ENCODE measurements at places on chromosomes 7 and 10. TPM values are rescaled to one million over a fixed set of nuclear protein-coding genes. Genes with fewer than 3 reads are reported as not detected.

DNA sequence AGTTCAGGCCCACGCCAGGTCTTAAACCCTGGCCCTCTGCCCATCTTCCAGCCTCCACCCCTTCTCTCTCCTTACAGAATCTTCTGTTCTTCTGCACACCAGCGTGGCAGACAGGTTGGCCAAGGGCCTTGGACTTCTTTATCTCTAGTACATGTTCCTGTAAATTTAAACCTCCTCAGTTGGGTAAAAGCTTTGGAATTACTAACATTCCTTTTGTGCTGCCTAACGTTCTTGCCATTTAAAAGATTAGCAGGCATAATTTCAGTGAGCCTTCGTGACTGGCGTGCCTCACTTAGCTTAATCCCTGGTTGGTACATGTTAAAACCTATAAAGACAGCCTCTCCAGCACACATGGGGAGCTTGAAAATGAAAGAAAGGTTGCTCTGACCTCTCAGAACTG is 192.2 kb downstream of the CUX1 start:
- no peak for DNase-seq

DNA sequence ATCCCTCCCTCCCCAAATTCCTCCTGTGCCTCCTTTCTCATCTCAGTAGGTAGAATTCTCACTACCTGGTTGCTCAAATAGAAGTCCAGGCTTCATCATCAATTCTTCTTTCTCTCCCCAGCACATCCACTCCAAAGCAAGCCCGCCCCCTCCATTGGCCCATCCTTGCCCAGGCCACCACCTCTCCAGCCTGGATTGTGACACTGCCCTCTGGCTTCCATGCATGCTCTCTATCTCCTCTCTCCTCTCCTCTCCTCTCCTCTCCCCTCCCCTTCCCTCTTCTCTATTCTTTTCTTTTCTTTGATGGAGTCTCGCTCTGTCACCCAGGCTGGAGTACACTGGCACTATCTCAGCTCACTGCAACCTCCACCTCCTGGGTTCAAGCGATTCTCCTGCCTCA is 144.9 kb downstream of the UBE2H start:
- DNase-seq: no peak

OR2A5 gene
- total RNA-seq: not detected

DNA sequence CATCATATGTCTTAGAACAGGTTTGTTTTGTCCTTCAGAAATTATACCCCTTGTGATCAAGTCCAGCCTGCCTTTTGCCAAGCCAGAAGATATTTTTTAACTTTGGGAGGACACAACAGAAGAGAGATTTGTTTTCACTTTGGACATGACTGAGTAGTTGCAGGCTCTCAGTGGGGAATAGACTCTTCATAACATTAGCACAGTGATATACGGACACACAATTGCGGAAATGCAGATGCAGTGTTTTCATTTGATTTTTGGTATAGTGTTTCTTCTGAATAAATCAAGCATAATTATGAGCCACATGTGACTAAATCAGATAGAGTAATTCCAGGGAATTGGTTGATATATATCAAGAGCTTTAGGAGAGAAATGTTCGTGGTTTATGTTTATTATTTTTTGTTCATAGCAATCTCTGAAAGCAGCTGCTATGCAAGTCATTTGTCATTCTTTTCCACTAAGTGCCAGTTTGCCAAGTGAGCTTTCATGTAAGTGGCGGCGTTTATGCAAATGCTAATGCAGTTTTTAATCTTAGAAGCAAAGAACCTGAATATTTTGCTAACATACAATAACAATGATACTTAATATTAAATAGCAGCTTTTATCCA is 69.6 kb upstream of the HDAC9 start:
- no peak for DNase-seq

DNA sequence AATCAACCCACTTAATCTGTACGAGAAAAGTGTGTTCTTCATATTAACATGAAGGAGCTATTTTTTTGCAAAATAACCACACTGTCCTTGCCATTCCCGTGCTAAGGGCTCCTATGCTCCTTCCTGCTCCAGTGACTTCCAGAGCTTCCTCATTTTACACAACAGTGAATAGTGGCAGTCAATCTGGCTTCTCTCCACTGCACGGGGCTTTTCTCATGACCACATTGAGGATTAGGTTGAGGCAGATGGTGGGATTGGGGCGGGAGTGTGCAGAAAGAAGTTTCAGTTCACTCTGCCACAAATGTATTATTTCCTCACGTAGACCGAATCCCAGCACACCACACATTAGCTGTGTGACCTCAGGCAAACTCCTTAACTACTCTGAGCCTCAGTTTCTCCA is 235.1 kb downstream of the ARHGAP12 start:
- no peak for DNase-seq

FKBP9 gene
- not detected for total RNA-seq

TFPI2 gene
- not detected for total RNA-seq

DNA sequence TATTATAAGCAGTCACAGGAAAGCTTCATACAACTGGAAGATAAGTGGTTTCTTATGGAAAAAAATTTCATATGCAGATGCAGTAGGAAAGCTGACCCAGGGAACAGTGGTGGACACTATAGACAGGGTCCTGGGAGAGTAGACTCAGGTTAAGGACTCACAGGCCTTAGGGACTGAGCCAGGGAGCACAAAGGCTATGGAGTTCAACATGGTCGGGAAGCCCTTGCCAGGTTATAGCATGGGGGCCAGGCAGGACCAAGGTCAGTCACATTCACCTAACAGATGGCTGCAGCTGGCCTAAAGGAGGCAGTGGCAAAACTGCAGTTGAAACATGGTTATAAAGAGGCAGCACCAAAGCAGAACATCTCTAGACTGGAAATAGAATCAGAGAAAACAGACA is 54.9 kb upstream of the UNC5B start:
- DNase-seq: no peak
